ENCODE measurements at places on chromosomes 4 and X.
A peak's percentile ranks its signal among the peaks of the same experiment; 100 is the strongest.

GRCh38 chr4:138555584-138555983 is 313.4 kb upstream of the SLC7A11 start:
- no peak for DNase-seq

DNA sequence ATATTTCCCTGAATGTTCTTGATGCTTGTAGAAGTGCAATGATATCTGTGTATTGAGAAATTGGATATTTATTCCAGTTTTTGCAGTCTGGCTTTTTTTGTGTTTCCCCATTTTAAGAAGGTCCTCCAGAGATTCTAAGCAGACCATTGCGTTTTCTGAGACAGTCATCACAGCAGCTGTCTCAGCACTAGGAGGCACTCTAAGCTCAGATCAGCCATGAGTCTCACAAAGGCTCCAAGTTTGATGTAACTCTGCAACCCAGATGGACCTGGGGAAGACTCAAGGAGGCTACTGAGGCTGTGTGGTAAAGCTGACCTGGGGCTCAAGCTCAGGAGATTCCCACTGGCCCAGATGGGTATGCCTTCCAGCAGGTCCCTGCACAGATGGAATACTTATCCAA is 89.3 kb upstream of the CYLC1 start:
- no peak for DNase-seq

- DNase-seq: no peak
Measured at GRCh38 chr4:39335566-39335965, 30.6 kb downstream of the RFC1 start.

GRCh38 chr4:46656071-46656470 is 253.0 kb downstream of the COX7B2 start:
- DNase-seq: no peak

GRCh38 chr4:144357975-144358374 is 217.5 kb upstream of the GYPA start:
- DNase-seq: no peak

DNA sequence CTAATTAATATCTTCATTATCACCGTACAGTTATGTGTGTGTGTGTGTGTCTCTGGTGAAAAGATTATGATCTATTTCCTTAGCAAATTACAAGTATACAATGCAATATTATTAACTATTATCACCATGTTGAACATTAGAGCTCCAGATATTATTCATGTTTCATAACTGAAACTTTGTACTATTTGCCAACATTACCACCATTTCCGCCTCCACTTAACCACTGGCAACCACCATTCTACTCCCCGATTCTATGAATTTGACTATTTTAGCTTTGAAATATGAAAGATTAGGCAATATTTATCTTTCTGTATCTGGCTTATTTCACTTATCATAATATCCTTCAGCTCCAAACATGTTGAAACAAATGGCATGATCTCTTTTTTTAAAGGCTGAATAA is 717.9 kb downstream of the ARAP2 start:
- no peak for DNase-seq

DNA sequence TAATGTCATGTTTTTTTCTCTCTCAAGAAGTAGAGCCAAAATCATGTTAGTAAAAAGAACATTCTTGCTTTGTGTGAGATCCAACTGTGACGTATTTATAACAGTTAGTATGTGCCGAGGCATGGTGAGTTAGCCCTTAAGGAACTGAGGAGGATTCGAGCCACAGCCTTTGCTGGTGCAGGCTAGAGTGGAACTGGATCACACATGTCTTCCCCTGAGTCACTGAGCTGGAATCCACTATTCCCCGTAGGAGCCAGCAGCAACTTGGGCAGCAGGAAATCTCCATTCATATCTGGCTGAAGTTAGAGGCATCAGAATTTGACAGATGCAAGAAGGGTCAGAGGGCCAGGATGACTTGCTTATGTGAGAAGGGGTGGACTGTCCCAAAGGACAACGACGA is 144.6 kb upstream of the KIT start:
- DNase-seq: peak; percentile 18

GRCh38 chr4:8303485-8304281 is 34.1 kb downstream of the HTRA3 start:
- DNase-seq: peak; percentile 22

DNA sequence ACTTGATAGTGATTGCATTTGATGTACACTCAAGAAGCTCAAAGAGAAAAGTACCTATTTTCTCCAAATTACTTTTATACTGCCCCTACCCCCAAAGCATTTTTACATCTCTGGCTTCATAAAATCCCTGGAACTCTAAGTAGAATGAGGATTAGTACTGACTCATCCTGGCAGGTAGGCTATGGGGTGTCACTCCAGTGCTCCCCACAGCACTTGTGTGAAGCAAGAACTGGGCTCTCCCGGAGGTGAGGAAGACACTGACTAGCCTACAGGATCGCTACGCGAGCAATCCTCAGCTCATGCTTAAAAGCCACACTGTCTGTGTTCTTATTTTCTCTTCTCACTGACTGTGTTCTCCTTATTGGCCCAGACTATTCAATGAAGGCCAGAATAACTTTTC is 90.4 kb upstream of the NDP start:
- DNase-seq: no peak

DNA sequence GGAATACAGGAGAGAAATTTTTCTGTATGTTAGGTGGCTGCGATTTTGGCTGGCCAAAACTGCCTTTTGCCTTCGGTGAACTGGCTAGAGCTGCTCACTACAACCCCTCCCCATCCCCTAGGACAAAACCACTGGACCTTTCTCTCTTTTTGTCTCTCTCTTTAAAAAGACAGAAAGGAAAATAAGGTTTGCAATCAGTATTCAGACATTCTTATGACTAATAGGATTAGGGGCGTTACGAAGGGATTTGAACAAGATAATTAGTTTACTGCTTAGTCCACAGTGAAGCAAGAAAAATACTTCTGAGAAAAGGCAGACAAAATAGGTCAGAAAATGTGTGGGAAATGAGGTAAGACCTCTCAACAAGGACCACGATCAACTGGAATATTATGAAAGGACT is 180.4 kb downstream of the SLIT2 start:
- DNase-seq: no peak

DNA sequence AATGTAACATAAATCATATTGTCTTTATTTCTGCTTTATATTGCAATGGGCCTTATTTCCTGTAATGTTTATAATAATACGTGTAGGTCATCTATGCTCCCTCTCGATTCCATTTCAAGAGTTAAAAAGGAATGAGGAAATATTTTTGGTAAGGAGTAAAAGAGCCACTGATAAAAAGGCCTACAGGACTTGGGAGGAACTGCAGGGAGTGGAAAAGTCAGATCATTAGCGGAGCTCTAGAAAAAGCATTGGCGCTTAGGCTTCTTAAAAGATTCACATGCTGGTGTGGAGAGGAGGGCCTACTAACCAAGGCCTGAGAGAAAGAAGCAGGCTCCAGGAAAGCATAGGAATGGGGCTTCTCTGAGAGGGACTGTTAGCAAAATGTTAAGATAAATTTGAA is 82.9 kb upstream of the PNPLA4 start:
- DNase-seq: no peak

DNA sequence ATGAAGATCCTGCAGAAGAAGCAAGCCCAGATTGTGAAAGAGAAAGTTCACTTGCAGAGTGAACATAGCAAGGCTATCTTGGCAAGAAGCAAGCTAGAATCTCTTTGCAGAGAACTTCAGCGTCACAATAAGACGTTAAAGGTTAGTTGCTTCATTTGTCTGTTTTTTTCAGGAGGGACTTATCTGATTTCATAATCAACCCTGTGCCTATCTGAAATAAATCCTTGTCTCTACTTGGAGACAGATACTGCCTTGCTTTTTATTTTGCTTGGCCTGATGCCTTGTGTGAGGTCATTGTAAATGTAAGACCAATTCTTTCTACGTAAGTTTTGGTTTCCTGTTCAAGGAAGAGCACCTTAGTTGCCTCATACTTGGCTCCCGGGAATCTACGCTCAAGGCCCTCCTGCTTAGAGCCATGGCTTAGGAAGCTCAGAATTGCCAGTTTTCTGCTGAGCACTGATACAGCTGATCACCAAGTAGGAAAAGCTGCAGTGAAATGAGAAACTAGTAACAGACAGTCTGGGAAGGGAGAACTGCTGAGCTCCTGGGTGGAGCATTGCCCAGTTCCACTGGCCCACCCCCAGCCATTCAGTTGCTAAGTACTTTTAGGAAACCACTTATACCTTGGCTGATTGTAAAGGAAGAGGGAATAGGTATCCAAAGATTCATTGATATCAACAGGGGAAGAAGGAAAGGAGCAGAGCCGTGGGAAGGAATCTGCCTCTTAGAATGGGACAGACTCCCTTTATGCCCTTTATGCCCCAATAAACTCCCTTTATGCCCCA is 41.8 kb downstream of the RBBP7 start:
- DNase-seq: peak; percentile 36

GRCh38 chr4:186200516-186200915 is 9.1 kb downstream of the CYP4V2 start:
- no peak for DNase-seq

DNA sequence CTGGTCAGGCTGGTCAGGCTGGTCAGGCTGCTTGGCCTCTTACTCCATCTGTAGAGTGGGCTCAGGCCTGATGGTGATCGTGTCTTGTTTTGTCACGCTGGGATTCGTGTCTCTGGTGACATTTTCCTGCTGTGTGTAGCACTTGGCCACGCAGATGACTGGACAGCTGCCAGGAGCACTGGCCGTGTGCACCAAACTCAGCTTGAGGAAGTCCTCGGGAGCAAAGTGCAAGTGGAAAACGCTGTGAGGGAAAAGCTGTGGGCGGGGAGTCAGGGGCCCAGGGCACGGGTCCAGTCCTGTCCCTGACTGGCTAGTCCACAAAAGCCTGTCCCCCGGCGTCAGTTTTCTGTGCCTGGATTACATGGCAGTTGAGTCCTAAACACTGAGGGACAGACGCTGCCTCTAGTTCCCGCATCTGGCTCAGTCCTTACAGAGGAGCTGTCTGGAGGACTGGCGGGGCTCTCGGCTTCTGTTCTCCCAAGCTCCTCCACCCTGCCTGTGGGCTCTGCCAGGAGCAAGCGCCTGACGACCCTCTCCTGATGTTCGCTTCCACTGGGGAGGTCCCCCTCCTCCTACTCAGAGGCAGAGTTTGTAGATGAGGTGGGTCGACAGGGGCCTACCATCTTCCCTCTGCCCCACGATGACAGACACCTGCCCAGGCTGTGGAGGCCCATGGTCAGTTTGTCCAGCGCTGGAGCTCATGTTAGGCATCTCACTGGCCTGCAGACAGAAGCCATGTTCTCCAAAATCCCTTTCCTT is 35.9 kb upstream of the GRPEL1 start:
- DNase-seq: no peak

DNA sequence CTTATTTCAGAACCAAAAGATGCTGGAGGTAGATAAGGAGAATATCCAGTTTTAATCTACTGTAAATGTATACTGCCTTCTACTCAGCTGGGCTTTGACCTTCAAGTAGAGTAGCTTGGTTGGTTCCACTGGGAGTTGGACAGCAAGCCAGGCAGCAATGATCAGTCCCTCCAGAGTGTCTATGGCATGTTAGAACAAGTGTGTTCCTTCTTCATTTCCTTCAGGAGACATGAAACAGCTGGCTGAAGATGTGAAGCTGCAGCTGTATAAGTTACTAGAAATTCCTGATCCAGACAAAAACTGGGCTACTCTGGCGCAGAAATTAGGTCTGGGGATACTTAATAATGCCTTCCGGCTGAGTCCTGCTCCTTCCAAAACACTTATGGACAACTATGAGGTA is 111.1 kb downstream of the NFKB1 start:
- DNase-seq: no peak

- DNase-seq: no peak
Measured at GRCh38 chr4:128513664-128514484, 226.3 kb upstream of the PGRMC2 start.

GRCh38 chr4:472881-473569 is 25.9 kb downstream of the ZNF721 start:
- no peak for DNase-seq

- no peak for DNase-seq
Measured at GRCh38 chr4:138696771-138697170, 318.8 kb upstream of the NOCT start.

DNA sequence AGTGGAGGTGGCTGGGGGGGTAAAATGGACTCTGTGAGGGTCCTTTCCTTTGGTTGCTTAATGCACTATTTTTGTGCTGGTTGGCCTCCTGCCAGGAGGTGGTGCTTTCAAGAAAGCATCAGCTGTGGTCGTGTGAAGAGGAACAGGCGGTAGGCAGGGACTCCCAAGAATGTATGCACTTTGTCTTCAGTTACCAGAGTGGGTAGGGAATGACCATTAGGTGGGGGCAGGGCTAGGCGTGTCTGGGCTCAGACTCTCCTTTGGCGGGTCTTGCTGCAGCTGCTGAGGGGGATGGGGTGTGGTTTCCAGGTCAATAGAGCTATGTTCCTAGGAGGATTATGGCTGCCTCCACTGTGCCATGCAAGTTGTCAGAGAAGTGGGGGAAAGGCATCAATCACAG is 509.0 kb downstream of the PCDH19 start:
- no peak for DNase-seq

DNA sequence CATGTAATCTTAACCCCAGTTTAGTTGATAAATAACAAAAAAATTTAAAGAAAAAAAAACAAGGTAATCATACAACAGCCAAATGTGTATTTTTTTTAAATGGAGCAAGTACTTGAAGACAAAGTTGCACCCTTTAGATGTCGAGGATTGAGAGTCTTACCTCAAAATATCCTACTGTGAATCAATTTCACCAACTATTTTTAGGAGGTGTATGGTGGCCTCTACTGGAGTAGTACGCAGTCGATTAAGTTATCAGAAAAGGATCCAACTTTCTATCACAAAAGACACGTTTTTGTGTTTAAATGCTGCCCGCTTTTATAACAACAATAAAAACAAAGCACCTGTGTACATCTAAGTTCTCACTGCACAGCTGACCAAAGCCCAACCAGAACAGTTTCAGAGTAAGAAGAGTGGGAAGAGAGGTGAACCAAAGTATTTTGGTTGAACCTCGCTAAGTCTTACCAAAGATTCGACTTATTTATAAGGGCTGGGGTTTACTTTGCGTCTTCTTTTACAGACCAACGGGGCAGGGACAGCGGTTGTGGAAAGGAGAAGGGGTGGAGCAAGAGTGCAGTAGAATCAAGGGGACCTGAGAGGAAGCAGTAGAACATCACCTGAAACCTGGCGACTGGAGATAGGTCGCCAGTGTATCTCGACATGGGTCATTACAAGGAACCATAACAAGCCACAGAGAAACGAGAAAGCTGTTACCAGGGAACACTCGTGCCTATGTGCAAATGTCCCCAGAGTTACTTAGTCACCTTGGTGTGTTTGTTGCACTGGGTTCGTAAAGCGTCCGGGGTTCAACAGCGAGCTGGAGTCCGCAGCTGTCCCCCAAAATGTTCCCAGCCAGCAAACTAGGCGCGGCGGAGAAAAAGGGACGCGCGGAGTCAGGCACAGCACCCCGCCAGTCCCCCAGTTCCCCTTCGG is 1.1 kb downstream of the RPS6KA6 start:
- no peak for DNase-seq

DNA sequence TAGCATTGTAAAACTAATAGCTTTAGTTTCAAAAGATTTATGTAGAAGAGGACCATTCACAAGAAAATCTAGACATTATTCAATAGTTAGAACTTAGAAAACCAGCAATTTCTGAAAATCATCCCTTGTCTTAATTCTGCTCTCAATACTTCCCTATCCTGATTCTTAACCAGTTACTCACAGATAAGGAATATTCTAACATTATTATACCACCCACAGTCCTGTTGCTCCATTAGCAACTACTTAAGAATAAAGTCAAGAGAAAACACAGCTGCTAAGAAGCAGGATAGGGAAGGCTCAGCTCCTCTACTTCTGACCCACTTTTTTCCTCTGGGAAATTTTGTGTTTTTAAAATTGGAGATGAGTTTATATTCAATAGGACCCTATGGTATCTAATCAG is 47.7 kb downstream of the PHKA1 start:
- no peak for DNase-seq

GRCh38 chr4:153341575-153342090 is 2.9 kb upstream of the MND1 start:
- no peak for DNase-seq

- DNase-seq: no peak
Measured at GRCh38 chr4:77805840-77806239, 13.3 kb downstream of the CNOT6L start.

All from gastrocnemius medialis (tissue), 4 donors.